ENCODE measurements at places on chromosomes 3 and 15.

DNA sequence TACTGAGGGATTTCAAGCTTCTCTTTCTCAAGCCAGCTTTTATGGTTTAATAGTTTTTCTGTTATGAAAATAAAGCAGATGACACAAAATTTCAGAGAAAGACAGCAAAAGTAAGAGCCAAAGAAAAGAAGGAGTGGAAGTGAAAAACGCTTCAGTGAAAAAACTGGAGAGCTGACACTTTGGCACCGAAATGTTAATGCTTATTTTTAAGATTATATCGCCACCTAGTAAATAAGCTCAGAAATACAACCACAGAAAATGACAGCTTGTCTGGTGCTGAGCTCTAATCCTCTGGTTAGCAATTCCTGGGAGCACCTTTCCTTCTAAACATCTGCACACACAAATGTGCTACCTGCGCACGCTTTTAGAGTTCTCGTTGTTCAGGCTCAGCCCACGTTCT lies 101.6 kb downstream of the ZPLD1 start:
- DNase-seq = peak; percentile 46

DNA sequence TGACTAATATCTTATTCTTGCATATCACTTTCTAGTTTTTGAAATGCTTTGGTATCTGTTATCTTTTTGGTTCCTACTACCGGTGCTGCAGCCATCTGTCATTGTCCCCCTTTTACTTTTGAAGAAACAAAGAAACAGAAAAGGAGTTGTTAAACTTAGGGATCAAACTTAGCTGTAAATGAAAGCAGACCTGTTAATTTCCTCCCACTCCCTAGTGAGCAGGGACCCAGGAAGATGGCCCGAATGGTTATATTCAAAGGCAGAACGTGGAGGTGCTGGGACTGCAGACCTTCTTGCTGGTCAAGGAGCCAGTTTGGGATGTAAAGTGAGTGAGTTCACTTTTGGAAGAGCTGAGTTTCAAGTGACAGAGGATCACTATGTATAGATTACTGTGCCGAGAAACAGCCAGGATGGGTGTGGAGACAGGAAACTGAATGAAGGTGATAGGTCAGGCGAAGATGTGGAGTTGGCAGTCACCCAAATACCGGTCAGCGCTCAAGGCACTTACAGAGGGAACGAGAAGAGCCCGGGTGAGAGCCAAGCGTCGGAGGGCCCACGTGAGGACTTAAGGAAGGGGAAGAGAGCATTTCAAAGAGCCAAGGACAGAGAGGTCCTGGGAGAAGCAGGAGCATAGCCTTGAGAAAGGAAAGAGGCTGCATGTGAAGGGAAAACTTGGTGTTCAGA lies 20.1 kb downstream of the KBTBD8 start:
- DNase-seq = no peak

GRCh38 chr15:48811325-48811958 lies 573 bp upstream of the CEP152 start:
- no peak for DNase-seq

GRCh38 chr15:98257290-98257689 lies 296.8 kb downstream of the ARRDC4 start:
- DNase-seq = no peak

GRCh38 chr3:192812743-192813383 lies 85.5 kb upstream of the FGF12 start:
- DNase-seq = peak; percentile 26

DNA sequence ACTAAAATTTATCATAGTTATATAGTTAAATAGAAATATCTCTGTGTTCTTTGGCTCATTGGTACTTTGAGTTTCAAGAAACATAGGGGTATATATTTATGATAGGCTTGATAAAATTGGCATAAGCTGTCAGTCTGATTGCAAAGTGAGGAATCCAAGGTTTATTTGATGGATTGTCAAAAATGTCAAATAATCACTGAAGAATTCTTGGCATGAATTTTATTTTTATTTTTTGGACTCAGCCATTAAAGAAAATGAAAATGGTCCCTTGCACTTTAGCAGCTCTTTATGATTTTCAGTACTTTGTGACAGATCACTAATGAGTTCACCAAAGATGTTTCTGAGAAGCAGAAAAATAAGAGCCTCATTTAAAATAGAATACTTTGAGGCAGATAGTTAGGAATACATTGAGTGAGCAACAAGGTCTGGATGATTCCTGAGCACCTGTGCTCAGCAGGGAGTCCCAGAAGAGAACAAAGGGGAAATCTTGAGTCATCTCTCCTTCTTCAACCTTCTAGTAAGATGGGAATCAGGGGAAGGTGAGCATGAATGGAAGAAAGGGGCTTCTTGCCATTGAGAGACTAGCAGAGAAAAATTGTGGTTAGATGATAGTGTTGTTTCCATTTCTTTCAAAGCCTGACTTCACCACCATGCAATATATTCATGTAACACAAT lies 85.3 kb upstream of the VEPH1 start:
- DNase-seq = no peak

All from LNCaP clone FGC (cell line).